ENCODE measurements at places on chromosomes 16 and 17.

DNA sequence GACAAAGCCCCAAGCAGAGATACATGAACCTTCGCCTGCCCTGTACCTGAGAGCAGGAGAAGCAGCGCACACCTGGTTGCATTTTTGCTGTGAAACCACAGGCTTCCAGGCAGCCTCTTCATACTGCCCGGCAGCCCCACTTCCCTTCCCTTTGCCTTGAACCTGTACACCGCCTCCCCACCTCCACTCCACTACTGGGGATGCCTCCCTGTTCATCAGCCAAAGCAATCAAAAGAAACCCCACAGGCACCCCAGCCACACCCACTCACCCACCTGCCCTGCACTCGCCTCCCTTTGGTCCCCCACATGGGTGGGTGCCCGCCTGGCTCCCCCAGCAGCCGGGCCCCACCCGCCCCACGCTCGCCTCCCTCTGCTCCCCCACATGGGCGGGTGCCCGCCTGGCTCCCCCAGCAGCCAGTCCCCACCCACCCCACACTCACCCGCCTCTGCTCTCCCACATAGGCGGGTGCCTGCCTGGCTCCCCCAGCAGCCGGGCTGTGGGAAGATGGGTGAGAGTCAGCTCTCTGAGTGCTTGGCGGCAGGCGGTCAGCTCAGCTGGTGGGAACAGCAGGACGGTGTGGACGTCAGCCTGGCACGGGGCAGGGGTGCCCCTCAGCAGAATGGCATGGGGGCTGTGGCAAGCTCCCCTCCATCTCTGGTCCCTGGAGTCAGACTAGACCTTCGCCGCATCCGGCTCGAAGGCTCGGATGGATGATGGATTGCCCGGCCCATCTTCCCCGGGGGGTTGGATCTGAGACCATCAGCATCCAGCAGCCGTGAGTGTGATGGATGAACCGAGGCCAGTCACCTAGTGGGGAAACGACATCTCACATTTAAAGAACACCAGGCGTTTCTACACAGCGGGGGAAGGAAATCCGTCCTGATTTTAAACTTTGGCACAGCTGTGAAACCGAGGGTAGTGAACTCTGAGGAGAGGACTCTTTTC, 135.6 kb downstream of the BANP start:
- DNase-seq: no peak

DNA sequence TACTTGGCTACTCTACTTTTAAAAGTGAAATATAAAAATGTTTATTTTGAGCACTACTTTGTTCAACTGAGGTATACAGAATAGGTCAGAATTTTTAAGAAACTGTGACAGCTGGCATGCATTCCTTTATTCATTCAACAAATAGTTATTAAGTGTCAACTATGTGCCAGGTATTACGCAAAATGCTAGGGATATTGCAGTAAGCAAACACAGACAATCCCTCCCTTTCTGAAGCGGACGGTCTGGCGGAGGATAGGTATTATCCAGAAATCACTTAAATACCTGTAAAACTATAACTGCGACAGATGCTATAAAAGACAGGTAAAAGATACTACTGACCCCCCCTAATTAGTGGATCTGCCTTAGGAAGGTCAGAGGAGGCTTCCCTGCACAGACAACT, 26.1 kb downstream of the METTL16 start:
- DNase-seq: no peak

GRCh38 chr17:59327981-59328290, 3.5 kb upstream of the YPEL2 start:
- DNase-seq: no peak

DNA sequence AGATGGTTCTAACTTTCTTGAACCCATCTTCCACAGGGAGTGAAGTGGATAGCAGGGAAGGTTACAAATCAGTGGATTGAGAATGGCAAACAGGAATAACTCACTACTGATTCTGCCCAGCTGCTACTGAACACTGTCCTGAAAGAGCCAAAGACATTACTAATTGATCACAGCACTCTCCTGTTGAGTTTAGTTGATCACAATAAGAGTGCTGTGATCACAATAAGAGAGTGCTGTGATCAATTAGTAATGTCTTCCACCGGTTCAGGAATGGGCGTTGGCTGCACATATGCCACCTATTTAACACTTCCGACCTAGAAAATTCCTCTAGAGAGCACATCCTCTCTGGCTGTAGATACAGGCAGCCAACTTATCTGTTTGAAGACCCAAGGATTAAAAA, 11.4 kb downstream of the CFAP97D1 start:
- no peak for DNase-seq

GRCh38 chr16:35754391-35755369, 2295.3 kb downstream of the TP53TG3F start:
- DNase-seq: no peak

DNA sequence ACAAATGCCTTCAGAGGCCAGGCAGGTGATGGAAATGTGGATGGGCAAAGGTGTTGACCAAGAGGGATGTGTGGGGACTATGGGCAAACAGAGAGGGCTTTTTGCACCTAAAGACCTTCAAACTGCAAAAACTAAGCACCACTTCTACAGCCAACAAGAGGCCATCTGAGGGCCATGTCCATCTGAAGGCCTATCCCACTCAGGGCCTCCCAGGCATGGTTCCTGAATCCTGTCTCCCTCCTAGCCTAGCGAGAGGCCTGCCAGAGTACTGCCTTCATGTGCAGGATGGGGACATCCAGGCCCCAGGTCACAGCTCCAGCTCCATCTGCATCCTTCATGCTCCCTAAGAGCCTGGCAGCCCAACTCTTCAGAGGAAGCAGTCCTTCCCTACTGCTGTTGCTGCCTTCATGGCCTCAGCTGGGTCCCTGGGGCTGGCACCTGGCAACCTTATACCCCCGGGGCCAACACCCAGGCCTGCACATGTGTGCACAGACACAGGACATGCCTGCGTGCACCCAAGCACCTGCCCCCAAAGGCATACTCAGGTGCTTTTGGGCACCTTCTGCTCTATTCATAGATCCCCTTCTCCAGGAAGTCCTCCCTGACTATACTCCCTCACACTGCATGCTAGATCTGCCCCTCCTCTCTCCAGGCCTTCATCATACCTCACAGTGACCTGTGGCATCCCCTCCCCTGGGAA, 95.2 kb downstream of the C16orf78 start:
- no peak for DNase-seq

DNA sequence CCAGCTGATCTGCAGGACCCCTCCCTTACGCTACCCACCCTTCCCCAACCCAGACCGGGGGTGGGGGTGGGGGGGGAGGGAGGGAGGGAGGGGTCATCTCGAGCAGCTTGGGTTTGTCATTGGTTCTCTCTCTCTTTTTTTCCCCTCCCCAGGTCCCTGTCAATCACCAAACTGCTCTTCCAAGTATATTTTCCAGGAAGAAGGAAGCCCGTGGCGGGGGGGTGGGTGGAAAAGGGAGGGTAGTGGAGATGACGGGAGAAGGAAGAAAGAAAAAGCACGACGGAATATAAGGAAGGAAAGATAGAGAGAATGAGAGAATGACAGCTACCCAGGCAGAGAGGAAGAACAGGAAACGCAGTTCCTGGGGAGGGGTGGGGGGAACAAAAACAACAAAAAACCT, 17.9 kb downstream of the SALL1 start:
- DNase-seq: no peak

DNA sequence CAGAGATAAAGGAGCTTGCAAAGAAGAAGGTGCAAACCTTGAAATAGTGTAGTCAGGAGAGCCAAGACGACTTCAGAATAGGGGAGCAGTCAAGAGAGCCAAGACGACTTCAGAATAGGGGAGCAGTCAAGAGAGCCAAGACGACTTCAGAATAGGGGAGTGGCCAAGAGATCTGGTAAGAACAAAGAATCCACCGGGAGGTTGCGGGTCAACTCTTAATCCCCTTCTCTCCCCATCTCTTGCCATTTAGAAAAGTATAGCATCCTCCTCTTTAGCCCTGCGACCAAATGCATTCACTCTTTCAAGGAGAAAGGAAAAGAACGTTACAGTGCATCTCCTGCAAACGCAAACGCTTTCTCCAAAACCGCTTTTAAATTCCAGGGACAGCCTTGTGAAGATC, 713 bp downstream of the KNOP1 start:
- DNase-seq: no peak

- DNase-seq: peak; percentile 17
These were observed 17.5 kb upstream of the DLX4 start for GRCh38 chr17:49951362-49952082.

GRCh38 chr16:27025581-27025980, 41.1 kb upstream of the C16orf82 start:
- no peak for DNase-seq

DNA sequence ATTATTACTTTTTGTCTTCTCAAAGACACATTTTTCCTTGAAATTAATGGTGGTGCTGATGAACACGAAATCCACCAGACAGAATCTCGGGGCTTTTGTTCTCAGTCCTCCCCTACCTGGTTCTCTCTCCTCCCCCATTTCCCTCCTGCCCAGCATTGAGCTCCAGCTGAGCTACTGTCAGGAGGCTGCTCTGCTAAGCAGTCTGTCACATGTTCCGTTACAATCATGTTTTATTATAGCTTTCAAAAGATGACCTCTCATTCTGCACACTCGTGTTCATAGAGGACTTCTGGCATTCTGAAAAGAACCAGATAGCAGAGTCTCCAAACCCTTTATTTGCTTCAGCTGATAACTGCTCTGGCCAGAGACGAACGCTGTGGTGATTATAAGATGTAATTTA, 732.5 kb upstream of the RBFOX1 start:
- DNase-seq: no peak
